COLO829 (cell line): ENCODE measurements at places on chromosomes 13 and 19.

GRCh38 chr19:30314056-30314804, 58.0 kb upstream of the ZNF536 start:
- no peak for DNase-seq

DNA sequence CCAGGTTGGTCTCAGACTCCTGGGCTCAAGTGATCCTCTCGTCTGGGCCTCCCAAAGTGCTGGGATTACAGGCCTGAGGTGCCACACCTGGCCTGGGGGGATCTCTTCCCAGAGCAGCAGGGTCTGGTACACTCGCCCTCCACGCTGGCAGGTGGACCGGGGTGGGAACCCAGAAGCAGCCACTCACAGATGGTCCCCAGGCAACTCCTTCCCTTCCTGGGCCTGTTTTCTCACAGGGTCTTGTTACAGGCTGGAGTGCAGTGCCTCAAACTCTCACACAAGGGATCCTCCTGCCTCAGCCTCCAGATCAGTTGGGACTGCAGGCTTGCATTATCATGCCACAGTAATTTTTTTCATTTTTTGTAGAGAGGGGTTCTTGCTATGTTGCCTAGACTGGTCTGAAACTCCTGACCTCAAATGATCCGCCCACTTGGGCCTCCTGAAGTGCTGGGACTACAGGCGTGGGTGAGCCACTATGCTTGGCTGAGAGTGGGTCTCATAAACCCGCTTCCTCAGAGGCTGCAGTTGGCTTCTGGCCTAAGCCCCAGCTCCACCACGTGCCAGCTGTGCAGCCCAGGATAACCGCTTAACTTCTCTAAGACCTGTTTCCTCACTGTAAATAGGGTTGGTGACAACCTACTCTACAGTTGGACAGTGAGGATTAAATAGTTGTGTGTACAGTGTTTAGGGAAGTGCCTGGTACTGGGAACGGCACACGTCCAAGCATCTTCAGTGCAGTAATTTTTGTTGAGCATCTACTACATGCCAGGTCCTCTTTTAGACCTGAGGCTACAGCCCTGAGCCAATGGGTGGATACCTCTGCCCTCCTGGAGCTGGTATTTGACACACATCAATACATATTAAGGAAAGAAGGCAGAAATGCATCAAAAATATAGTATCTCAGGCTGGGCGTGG, 871 bp upstream of the CCER2 start:
- no peak for DNase-seq

- DNase-seq = no peak
Observed at GRCh38 chr19:38039966-38040365, 133.0 kb downstream of the SIPA1L3 start.

DNA sequence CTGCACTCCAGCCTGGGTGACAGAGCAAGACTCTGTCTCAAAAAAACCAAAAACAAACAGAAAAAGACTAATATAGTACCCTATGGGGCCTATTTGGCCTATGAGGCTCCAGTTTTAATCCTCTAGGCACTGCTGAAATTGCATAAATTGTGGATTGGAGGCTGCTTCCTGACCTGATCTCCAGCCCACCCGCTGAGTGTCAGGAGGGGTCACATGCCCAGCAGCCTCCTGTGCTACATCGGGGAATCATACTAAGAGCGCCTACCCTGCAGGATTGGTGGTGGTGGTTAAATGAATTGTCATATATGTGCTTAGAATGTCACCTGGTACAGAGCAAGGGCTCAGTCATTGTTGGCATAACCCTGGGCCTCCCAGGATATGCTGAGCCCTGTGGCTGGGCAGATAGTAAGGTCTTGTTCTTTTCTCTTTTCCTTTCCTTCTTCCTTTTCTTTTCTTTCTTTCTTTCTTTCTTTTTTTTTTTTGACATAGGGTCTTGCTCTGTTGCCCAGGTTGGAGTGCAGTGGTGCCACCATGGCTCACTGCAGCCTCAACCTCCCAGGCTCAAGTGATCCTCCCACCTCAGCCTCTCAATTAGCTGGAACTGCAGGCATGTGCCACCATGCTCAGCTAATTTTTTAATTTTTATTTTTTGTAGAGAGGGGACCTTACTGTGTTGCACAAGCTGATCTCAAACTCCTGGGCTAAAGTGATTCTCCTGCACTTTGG, 31.3 kb downstream of the LTBP4 start:
- no peak for DNase-seq

- DNase-seq = peak; percentile 95
Observed at GRCh38 chr19:13053761-13054625, 48.7 kb downstream of the LYL1 start.

DNA sequence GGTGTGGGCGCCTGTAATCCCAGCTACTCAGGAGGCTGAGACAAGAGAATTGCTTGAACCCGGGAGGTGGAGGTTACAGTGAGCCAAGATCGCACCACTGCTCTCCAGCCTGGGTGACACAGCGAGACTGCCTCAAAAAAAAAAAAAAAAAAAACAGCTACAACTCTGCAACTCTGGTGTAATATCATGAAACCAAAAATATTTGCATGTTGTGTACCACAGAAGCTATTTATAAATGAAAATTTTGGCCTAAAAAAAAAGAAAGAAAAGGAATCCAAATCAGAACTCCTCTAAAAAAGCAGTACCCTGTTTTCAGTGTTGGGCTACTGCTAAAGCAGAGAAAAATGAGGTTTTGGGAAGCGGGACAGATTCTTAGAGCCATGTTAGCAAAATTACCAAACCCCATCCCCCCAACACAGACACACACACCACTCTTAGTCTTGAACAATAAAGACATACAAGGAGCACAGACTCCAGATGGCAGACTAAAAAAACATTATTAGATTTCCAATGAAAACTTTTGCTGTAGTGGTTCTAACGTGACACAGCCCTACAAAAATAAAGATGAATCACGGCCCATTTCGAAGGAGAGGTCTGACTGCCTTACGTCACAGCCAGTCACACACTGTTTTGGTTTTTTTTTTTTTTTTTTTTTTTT, 51.5 kb downstream of the INSR start:
- DNase-seq = peak; percentile 41

DNA sequence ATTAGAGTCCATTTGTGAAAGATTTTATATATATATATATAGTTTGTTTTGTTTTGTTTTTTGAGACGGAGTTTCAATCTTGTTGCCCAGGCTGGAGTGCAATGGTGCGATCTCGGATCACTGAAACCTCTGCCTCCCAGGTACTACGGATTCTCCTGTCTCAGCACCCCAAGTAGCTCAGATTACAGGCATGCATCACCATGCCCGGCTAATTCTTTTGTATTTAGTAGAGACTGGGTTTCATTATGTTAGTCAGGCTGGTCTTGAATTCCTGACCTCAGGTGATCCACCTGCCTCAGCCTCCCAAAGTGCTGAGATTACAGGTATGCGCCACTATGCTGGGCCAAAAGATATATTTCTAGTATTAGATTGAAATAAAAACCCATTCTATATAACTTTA, 4.0 kb upstream of the ZNF701 start:
- no peak for DNase-seq

GRCh38 chr13:33080972-33081590, 64.9 kb downstream of the KL start:
- DNase-seq = no peak

- DNase-seq = no peak
Observed at GRCh38 chr19:489418-490196, 6.7 kb upstream of the MADCAM1 start.

- DNase-seq = no peak
Observed at GRCh38 chr13:110214637-110215036, 92.3 kb downstream of the COL4A1 start.

- DNase-seq = no peak
Observed at GRCh38 chr19:16628984-16629691, 1.1 kb upstream of the MED26 start.

DNA sequence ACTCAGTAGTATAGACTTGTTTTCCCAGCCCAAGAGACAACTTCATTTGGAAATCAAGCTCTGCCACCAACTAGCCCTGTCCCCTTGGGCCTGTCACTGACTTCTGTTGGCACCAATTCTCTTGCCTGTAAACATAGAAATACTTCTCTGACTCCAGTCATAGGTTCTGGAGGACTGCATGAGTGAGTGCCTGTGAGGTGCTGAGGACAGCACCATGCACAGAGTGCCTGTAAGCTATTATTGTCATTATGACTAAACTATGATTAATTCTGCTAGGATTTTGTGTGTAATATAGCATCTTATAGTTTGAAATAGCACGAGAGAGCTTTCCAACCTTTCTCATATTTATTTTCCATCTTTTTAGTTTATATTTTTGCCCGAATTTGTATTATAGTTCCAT, 247.9 kb downstream of the MYO16 start:
- DNase-seq = no peak

GRCh38 chr19:17616961-17617806, 61.7 kb downstream of the COLGALT1 start:
- DNase-seq = peak; percentile 55

DNA sequence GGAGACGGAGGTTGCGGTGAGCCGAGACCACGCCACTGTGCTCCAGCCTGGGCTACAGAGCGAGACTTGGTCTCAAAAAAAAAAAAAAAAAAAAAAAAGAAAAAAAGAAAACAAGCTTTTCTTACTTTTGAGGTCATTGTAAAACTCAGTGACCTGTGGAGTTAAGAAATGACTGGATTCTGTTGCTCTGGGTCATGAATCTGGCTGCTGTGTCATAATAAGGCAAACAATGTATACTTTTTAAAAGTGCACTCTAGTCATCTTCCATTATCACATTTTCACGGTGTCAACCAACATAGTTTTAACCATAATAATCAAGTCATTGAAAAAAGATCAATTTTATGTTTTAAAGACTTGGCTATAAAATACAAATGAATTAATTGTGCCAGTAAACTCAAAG, 1186.6 kb downstream of the DIAPH3 start:
- DNase-seq = no peak

DNA sequence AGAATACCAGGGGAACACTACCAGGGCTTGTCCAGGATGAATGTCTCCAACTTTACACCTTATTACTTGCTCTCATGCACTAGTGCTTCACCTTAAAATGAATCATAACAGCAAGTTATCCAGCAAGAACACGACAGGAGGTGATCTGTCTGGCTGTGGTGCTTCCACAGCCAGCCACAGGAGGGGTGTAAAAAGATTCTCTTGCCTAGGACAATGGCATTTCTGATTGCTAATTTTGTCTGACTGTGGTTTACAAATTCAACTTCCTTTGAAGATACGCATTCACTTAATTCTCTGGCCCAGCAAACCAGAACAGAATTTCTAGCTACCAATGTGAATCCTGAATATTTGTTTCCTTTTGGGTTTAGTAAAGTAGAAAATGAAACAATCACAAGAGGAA, 23.1 kb upstream of the COG3 start:
- DNase-seq = peak; percentile 21

DNA sequence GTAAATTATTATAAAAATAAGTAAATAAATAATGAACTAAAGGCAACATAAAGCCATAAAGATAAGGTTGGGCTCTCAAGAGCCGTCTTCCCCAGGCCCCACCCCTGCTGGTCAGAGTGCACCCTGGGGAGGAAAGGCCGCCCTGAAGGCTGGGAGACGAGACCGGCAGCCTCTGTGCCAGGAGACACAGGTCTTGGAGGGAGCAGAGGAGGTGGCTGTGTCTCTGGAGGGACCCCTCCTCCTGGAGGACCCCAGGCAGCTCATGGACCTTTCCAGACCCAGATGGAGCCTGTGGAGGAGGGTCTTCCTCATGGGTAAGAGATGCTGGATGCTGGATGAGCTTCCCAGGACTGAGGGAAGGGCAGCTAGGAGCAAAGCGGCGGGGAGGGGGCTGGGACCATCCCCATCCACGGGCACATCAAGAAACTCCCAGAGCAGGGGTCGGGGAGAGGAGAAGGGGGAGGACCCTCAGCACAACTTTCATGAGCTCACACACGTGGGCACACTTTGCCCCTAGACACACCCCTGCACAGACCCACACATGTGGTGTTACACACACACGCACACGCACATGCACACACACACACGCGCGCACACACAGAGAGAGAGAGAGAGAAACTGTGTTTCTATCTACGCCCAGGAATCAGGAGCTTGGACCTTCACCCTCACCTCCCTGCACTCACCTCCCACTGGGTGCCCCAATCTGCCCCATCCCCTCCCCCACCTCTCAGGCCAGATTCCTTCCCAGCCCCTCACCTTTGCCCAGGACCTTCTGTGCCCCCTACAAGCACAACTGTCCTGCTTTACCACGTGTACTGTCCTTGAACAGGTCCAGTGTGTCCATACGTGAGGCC, at the start of gene CEACAM18:
Gene CEACAM18 (plus strand): TSS at position 159 of the 854 bp plus-strand sequence.
- DNase-seq = no peak

DNA sequence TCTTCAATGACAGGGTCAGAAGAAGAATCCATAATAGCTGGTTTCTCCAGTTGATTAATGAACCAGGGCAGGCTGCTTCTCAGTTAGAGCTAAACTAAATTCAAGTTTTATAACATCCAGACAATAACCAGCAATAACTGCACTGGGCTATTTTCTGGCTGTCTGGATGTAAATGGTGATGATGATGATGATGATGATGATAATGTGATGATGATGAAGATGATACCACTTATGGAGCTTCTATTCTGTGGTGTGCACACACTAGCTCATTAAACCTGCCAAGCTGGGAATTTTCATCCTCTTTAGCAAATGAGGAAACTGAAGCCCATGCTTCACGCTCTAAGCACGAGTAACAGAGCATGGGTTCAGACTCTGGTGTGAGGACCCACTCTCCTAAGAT, 132.2 kb downstream of the OXGR1 start:
- no peak for DNase-seq

- DNase-seq = no peak
Observed at GRCh38 chr19:29834991-29835846, 23.4 kb downstream of the CCNE1 start.

- no peak for DNase-seq
Observed at GRCh38 chr19:7981199-7981598, 24.2 kb downstream of the ELAVL1 start.

- DNase-seq = no peak
Observed at GRCh38 chr19:2888731-2889224, 11.9 kb upstream of the ZNF57 start.

DNA sequence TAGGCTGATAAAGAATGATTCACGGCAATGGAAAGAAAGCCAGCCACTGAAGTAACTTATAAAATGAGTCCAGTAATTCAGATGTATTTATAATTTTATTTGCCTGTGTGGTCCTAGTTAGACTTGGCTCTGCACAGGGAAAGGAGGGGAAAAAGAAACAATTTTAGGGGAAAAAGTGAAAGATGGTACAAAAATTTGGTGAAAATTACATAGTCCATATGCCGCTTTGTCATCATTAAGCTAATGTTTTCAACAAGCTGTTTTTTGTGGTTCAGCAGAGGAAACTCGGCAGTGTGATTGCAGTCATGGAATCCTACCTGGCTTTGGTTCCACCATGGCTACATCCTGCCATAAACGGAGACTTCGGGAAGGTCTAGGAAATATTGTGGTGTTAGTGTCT, 301.9 kb downstream of the ATP8A2 start:
- no peak for DNase-seq

- DNase-seq = no peak
Observed at GRCh38 chr19:32012206-32012605, 333.2 kb upstream of the ZNF507 start.

DNA sequence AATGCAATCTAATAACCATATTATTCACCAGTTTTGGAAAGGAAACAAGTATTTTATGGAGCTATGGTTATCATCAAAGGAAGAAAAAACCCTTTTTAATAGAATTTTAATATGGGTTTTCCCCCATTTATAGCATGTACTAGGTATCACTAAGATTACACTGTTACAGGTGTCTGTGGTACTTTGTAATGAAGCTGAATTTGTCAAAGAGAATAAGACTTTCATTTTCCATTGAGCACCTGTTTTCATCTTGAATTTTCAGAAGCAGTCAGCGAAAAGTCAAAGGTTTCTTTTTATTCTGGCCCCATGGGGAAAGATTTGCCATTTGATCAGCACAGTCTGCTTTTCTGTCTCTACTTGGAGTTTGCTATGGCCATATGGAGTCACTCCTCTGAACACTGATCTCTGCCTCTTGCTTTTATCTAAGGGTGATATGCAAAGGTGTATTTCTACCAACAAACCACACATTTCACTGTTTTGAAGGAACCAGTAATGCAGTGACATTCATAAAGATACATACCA, 590.0 kb downstream of the DCT start:
- DNase-seq = no peak
